ENCODE measurements at places on chromosomes 7 and 10. TPM values are rescaled to one million over a fixed set of nuclear protein-coding genes. Genes with fewer than 3 reads are reported as not detected.

- DNase-seq = no peak
Measured at GRCh38 chr10:101046332-101047238, 15.2 kb upstream of the KAZALD1 start.

GRCh38 chr10:105056413-105056812, 415.3 kb downstream of the SORCS3 start:
- DNase-seq = no peak

DNA sequence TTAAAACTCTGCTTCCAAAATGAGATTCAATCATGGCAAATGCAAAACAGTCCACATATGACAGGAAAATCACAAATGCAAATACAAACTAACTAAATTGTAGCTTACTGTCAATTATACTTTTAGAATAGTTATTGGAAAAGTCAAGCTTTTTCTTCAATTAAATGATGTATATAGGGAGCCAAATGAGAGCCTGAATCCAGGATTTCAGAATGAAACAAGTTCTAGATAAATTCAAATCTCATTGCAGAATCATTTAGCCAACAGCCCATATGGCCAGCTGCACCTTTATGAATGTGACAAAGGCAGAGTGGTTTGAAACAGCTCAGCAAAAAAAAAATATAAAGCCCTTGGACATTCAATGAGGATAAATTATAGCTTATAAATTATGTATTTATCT, 82.2 kb upstream of the SCIN start:
- DNase-seq = no peak

The UFSP1 gene
- total RNA-seq = 2.4 TPM

The ARHGEF5 gene
- total RNA-seq = 11.4 TPM

DNA sequence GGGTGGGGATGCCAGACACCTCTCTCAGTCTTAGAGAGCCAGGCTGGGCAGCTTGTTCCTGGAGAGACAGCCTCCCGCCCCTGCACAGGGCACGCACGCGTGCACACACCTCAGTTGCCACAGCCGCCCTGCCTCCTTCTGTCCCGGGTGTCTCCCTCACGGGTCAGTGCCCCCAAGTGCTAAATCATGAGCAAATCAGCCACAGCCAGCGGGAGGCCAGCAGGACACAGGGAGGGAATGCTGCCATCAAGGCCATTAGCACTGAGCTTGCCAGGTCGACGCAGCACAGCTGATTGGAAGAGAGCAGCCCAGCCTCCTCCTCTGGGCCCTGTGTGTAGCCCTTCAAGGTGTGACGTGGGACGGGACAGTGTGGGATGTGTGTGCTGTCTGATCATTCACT, 130.4 kb downstream of the CDH23 start:
- no peak for DNase-seq

DNA sequence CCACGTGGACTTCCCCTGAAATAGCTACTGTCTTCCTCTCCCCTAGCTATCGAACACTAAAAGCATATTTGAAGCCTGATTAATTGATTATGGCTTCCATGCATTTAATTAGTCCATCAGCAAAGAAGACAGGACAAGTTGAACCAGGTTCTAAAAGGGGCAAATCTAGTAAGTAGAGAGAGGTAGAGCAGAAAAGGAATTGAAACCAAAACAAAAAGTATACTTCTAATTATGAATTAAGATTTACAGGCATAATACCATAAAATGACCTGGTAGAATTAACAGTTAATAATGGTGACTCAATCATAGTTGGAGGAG, 393 bp upstream of the DNAJC1 start:
- no peak for DNase-seq

DNA sequence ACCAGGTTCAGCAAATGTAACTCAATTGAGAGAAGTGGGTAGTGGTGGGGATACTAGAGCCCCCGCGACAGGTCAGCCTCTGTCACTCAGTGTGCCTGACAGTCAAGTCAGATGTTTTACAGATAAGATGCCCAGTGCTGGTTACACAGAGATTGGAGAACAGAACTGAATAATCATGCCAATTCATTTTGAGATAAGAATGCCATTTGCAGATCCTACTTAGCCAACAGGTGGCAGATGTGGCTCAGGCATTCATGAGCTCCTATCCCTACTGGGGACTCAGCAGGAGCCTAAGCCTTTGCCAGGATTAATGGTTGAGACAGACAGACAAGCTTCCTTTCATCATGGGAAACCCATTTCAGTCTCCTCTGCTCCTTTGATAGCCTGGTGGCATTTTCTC, 137.8 kb downstream of the MAPK8 start:
- no peak for DNase-seq

DNA sequence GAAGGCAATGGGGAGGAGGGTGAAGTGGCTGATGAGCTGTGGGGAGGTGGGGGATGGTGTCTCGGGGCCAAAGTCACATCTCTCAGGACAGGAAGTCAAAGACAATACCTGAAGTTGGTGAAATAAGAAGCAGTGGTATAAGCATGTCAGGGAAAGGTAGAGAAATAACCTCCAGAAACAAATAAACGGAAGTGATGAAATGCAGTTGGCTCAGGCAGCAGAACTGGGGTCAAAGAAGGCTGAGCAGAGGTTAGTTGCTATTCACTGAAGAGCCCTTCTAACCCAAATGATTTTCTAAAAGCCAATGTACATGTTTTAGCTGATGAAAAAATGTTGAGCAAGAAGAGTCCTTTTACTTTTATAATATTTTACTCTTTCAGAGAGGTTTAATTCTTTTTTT, 78.6 kb upstream of the ADRB1 start:
- DNase-seq = no peak

DNA sequence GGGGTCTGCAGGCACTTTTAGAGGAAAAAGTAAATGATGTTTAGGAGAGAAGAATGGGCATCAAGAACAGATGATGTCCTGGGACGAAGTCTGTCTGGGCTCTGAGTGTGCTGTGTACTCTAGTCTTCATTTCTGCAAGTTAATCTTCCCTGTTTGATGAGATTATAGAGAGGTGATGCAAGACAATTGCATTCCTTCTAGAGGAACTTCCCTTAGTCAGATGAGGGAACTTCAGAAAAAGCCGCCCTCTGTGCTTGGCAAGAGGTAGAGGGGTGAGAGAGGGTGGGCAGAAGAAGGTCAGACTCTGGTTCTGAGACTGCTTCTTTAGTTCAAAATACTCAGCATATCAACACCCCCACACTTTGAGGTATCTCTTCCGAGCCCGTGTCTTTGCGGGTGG, 797.9 kb downstream of the LRMDA start:
- DNase-seq = no peak

DNA sequence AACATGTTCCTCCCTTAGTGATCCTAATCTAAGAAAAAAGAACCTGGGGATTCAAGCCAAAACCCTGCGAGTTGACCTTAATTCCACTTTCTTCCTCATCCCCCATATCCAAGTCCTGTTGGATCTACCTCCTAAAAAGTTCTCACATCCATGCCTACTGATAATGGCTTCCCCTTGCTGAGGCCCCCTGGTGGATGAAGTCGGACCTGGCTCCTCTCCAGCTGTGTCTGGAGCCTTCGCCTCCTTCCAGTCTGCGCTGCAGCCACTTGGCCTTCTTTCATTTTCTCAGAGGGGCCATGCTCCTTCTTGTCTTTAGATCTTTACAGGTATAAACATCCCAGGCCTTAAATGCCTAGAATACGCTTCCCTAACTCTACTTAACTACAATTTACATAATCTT, 8.1 kb downstream of the PDE1C start:
- peak; percentile 4 for DNase-seq

The ABCC2 gene
- 1.2 TPM for total RNA-seq

The TAS2R38 gene
- total RNA-seq = not detected

DNA sequence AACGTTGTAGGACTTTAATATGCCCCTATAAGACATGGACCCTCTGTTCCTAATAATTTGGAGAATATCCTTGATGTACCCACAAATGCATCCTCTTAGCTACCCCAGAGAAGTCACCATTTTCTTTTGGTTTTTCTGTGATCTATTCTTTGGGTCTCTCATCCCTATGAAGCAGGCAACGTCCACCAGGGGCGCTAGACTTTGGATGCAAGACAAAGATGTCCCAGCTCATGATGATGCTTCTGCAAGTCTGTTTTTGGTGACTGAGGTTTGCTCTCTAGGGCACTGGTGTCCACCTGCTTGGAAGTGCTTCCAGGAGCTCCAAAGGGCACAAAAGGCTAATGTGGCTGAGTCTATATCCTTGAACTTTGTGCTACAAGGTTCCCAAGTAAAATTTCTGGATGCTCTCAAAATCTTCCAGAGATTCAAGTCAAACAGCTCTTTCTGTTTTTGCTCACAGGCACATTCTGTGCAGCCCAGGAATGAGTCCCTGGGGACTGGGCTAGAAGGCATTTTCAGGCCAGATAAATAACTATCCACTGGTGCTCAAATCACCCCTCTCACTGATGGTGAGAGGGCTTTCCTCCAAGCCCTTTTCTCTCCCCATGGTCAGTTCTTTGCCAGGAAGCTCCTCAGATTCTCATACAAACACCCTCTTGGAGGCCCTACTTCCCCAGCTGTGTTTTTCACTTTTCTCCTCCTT, 166.4 kb downstream of the C7orf25 start:
- peak; percentile 39 for DNase-seq

GRCh38 chr10:108439397-108439796, 1274.9 kb upstream of the SORCS1 start:
- DNase-seq = no peak

GRCh38 chr7:29281782-29282541, 87.4 kb downstream of the CHN2 start:
- DNase-seq = no peak

GRCh38 chr7:149868623-149869290, 5.0 kb upstream of the ATP6V0E2 start:
- DNase-seq = no peak

DNA sequence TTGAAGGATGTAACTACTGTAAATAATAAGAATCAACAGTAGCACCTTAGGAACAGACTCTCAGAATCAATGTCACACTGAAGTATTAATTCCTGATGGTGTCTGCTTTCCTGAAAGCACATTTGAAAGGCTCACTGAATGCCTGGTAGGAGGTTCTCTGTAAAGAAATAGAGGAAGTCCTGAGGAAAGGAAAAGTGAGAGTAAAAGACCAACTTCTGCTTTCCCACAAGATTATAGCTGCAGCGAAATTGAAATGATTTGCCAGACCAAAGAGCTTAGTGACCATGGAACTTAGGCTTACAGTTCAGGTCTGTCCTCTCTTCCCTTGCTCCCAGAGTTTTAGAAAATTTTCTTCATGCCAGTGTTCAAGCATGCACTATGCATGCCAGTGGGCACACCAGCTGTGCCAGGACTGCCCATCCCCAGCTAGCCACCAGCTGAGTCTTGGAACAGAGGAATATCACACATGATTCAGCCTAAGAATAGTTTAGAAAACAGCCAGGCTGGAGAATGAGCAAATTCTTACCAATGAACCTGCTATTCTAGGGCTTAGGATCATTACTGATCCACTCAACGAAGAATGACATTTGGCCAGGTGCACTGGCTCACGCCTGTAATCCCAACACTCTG, 123.2 kb downstream of the HERPUD2 start:
- no peak for DNase-seq

The COL13A1 gene
- not detected for total RNA-seq

The MLLT10 gene
- 20.1 TPM for total RNA-seq

The SYNPO2L gene
- not detected for total RNA-seq

GRCh38 chr10:77768039-77768438, 130.4 kb upstream of the KCNMA1 start:
- DNase-seq = no peak

GRCh38 chr10:103431902-103432301, 20.3 kb downstream of the CALHM2 start:
- no peak for DNase-seq

- DNase-seq = no peak
Measured at GRCh38 chr10:24494236-24494635, 229.5 kb downstream of the ARHGAP21 start.

The NPY gene
- total RNA-seq = not detected

DNA sequence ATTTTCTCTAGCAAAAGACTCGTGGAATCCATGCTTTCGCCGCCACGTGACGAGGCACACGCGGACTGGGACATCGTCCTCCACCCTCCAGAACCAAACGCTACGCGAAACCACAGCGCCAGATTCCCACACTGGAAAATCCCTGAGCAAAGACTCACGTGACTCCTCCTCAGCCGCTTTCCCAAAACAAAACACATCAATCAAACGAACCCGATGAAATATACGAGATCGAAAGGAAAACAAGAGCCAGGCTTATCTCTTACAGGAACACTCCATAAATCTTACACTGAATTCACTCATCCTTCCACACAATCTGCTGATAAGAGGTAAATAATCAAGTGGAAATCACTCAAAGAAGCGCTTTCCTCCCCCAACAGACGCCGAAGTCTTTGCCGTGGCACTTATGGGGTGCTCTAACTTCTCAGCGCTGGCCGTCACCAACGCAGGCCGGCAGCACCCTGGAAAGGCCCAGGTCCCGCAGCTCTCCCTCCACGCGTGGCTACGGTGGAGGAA, 23.8 kb downstream of the DIP2C start:
- no peak for DNase-seq

DNA sequence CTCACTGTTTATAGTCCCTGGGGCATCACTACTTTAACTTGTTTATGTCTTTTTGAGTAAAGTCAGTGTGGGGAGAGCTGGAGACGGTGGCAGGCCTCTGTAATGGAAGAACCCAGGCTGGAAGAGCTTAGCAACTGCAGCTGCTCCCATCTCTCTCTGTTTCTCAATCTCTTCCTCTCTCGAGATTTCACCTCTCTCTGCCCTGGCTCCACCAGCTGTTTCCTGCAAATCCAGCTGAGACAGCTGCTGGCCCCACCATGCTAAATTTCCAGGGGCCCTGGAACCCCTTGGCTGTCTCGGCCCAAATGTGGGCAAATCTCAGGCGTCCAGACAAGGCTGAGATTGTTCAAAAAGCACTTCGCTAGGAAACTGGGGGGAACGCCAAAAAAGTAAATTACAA, 25.8 kb upstream of the SLF2 start:
- no peak for DNase-seq

The ZC3HAV1 gene
- total RNA-seq = 167 TPM

DNA sequence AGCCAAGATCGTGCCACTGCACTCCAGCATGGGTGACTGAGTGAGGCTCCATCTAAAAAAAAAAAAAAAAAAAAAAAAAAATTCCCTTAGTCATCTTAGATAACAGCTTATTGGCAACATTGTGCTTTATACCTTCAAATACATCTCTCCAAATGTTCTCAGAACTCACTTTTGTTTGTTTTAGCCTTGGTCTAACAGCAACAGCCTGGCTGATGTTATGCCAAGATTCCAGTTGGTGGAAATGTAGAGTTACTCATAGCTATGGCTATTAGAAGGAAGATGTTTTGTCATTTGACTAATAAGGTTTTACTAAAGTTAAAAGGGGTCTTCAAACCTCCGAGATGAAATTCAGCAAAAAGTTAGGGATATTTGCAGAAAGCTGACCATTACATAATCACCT, 481.4 kb downstream of the NEBL start:
- DNase-seq = no peak

The SPDYE11 gene
- total RNA-seq = not detected

The AGR2 gene
- not detected for total RNA-seq

DNA sequence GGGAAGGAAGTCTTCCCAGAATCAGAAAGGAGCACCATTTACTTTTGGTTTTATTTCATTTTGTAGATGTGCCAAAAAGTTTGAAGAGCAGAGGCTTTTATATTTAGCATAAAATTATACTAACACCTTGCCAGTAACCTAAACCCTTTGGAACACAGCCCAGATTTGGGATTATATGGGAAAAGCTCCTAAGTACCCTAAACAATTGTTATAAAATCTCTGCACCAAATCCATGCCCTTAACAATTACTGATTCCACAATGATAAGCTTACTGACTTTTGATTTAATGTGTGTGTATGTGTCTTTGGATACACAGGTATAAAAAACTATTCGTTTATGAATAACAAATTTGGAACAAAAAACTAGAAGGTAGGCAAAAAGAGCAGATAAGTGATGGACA, 39.0 kb upstream of the TMEM229A start:
- no peak for DNase-seq

All from activated naive CD4-positive, alpha-beta T cell treated with anti-CD3 and anti-CD28 coated beads, Interleukin-2, amount 50 U/mL, for 72 hours (primary cell).